Upper lobe of left lung (tissue), 6 donors: ENCODE measurements at places on chromosomes 12 and 14. TPM values are rescaled to one million over a fixed set of nuclear protein-coding genes. Genes with fewer than 3 reads are reported as not detected.

The AQP2 gene
- total RNA-seq: not detected

The GPR84 gene
- total RNA-seq: 2.1 TPM

The C12orf57 gene
- 164 TPM for total RNA-seq

The RTL1 gene
- not detected for total RNA-seq

The SLC6A13 gene
- 2.3 TPM for total RNA-seq

The LIN7A gene
- total RNA-seq: 19.5 TPM

The CEBPE gene
- total RNA-seq: not detected

The TAS2R31 gene
- total RNA-seq: 9.5 TPM

The BATF gene
- total RNA-seq: 10.2 TPM

The TBC1D30 gene
- 25.1 TPM for total RNA-seq

The DCAF5 gene
- total RNA-seq: 53.1 TPM

The RTRAF gene
- 44.5 TPM for total RNA-seq

The LRP1 gene
- total RNA-seq: 415 TPM

The KRT85 gene
- not detected for total RNA-seq

The MORN3 gene
- 1.0 TPM for total RNA-seq

The ADIPOR2 gene
- total RNA-seq: 82.3 TPM

The B4GALNT3 gene
- 36.0 TPM for total RNA-seq

The KRT77 gene
- not detected for total RNA-seq

The MYO1H gene
- total RNA-seq: 0.46 TPM

The PARP2 gene
- 16.9 TPM for total RNA-seq

The NOVA1 gene
- 3.0 TPM for total RNA-seq

The ABCC9 gene
- total RNA-seq: 15.2 TPM

The LRTM2 gene
- not detected for total RNA-seq

The CLMN gene
- total RNA-seq: 22.0 TPM

The FGD4 gene
- 50.8 TPM for total RNA-seq

The PTPRR gene
- 0.30 TPM for total RNA-seq

The PPP4R4 gene
- 16.3 TPM for total RNA-seq

The PTPN6 gene
- 101 TPM for total RNA-seq

The HSPB8 gene
- total RNA-seq: 57.0 TPM
